ENCODE measurements at places on chromosomes 7 and 10.

DNA sequence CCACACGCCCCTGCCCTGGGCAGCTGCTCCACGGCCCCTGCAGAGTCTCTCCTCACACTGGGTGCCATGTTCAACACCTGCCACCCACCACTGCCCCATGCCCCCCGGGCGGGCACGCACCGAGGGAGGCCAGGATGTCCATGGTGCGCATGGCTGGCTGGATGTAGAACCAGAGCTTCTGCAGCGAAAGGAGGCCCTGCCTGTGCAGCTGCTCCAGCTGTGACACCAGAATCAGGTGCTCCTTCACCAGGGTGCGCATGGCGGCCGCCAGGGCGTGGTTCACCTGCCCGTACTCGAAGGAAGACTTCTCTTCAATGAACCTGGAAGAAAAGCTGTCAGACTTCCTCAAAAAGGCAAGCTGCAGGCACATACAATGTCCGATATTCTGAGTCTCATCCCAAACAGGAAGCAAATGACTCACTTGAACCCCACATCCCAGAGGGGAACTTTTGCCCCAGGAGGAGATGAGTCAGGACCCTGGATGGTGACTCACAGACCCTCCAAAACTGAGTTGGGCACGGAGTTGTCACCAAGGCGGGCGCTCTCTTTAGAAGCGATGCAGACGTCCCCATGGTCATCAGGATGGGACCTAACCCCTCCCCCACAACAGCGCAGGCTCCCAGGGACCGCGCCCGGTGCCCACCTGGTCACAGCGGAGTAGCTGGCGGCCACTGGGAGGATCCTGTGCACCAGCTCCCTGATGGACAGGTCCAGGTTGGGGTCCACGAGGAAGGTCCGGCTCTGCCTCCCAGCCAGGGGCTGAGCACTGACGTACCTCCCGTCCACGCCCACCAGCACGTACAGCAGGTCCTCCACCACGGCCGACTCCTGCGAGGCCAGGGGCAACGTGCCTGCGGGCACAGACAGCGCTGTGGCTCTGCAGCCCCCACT is 15.5 kb downstream of the TUBGCP2 start:
- DNase-seq = no peak

DNA sequence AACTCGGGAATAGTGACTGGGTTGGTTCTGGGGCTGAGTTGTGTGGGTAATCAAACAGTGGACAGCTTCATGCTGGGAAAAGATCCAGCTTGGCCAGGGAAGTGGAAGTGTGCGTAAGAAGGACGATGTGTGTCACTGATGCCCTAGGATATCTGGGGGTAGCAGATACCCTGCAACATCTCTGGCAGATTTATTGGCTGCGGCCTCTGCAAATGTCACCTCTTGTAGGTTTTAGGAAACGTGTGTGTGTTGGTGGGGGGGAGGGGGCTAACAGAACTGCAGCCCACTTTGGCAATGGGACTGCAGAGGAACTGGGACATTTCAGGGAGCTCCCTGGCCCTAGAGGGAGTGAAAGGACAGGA is 965 bp upstream of the AGAP3 start:
- DNase-seq = no peak

- DNase-seq = no peak
Measured at GRCh38 chr7:131557652-131558385, 1.4 kb upstream of the PODXL start.

GRCh38 chr10:24674892-24675632 is 48.6 kb downstream of the ARHGAP21 start:
- no peak for DNase-seq

- no peak for DNase-seq
Measured at GRCh38 chr10:43109671-43110249, 28.5 kb upstream of the CSGALNACT2 start.

DNA sequence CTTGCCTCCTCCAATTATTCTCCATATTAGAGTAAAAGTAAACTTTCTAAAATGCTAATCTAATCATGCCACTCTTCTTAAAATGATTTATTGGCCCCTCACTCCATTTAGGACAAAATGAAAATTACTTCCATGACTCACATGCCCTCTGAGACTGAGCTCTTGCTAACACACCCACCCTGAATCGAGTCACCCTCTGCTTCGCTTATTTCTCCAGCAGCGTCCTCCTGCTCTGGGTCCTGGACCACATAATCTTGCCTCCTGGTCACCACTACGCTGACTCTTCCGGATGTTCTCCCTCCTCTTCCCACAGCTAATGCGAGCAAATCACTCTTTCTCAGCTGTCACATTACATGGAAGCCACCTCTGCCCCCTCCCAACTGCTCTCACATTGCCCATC is 384.0 kb upstream of the FZD8 start:
- no peak for DNase-seq
